Activated naive CD8-positive, alpha-beta T cell treated with anti-CD3 and anti-CD28 coated beads, Interleukin-2, amount 50 U/mL, for 16 hours (primary cell): ENCODE measurements at places on chromosomes 4 and X.

DNA sequence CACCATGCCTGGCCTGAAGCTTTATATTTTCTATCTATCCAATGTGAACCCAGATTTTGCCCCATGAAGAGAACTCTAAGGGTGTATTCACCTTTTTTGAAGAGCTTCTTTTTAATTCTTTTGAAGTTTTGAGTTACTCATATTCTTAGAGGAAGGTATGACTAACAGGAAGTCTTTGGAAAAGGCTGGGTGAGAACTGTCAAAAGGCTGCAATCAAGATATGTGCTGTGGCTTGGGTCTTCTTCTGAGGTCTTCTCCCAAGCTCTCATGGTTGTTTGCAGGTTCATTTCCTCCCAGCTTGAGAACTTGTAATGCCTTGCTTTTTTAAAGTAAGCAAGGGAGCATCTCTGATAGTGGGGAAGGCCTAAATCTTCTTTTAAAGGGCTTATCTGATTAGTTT is 3.1 kb upstream of the C4orf17 start:
- DNase-seq: no peak

DNA sequence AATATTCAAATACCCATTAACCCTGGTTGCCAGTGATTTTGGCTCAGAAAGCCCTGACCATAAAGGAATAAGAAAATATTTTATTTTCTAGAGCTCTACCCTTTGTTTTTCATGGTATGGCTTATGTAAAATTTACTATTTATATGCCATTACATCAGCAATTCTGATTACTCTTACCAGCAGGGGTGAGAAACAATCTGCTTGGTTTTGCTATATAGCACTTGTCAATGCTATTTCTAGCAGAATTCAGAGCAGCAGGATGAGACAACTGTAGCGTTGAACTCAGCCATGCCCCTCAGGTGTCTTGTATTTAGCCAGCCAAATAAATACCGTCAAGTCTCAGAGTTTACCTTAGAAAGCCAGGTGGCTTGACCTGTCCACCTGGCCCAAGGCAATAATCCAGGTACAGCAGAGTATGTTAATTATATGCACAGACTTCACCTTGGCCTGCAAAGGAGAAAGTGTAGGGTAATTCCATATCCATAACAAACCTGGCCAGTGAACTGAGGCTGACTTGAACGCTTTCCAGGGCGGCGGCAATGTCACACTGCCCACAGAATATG is 1303.5 kb downstream of the RAPGEF2 start:
- DNase-seq: no peak

- no peak for DNase-seq
Observed at GRCh38 chrX:70421618-70422017, 1.5 kb upstream of the GDPD2 start.

DNA sequence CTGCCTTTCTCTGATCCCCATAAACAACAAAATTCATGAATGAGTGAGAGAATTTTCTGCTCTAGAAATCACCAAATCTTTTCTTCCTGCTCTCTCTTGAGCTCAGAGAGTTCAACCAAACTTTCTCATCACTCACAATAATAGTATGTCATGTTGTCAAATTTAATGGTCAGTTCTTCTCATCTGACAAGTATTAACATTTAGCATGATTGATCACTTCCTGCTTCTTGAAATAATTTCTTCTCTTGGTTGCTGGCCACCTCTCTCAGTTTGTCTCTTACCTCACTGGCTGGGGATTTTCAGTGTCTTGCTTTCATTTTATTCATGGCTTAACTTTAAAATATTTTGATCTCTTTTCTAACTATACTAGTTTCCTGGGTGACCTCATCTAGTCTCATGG is 25.5 kb upstream of the FGF5 start:
- no peak for DNase-seq

DNA sequence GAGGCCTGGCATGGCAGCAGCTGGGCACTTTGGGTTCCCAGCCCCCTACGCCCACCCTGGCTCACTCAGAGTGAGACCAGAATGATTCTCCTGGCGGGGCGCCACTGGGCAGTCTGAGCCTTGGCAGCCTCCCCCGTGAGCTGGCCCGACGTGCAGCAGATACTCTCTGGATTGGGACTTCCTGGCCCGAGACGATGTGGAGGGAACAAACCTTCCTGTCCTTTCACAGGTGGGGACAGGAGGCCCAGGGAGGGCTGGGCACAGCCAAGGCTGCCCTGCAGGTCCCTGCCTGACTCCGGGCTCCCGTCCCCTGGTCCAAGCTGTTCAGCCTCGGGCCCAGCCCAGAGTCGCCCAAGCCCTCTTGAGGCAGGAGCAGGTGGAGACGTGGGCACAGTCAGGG is 17.9 kb upstream of the ADD1 start:
- no peak for DNase-seq

- no peak for DNase-seq
Observed at GRCh38 chrX:103776546-103776945, at the start of gene PLP1. Gene PLP1 (plus strand): TSS chrX:103776840. CDS start chrX:103776996, 156 bp downstream.

DNA sequence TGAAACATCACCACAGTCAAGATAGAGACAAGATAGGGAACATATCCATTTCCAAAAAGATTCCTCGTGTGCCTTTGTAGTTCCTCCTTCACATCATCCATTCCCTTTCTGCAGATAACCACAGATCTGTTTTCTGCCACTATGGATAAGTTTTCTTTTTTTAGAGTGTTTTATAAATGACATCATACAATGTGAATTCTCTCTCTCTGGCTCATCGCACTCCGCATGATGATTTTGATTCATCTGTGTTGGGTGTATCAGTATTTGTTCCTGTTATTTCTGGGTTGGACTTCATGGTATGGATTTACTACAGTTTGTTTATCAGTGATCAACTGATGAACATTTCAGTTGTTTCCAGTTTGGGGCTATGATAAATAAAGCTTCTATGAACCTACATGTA is 23.2 kb upstream of the ANXA3 start:
- DNase-seq: no peak

GRCh38 chrX:103398421-103398864 is 22.1 kb downstream of the BEX3 start:
- no peak for DNase-seq

DNA sequence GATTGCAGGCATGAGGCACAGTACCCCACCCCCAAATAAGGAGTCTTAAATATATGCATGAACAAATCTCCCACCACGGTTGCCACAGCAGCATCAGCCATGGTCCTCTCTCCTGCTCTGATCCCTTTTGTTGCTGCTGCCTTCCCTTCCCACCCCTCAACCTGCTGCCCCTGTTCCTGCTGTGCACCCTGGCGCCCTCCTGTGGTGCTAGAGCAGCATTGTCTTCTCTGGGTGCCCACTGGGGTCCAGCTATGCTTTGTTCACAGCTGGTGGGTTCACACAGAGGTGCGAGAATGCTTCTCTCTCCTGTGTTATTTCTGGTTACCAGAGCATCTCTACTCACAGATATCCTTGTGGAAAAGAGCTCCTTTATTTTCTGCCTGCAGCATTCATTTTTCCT is 116.2 kb downstream of the GATB start:
- DNase-seq: no peak

DNA sequence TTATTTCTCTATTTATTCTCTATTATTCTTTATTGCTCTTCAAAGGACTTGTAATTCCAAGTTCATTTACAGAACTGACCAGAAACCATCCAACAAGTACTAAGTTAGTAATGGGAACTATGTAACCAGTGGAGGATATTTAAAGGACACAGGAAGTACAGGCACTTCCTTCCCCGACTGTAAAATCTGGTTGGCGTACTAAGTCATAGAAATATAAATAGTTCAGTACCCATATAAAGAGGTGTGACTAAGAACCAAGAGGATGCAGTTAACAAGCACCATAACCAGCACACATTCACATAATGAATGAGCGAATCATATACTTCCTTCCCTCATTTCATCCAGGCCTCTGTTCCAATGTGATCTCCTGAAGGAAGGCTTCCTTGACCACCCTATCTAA is 3.6 kb upstream of the EIF4E start:
- no peak for DNase-seq

- no peak for DNase-seq
Observed at GRCh38 chr4:90982813-90983212, 855.6 kb downstream of the CCSER1 start.

- no peak for DNase-seq
Observed at GRCh38 chr4:13349096-13349495, 135.0 kb downstream of the RAB28 start.

- no peak for DNase-seq
Observed at GRCh38 chrX:116232833-116233232, 62.3 kb downstream of the AGTR2 start.

DNA sequence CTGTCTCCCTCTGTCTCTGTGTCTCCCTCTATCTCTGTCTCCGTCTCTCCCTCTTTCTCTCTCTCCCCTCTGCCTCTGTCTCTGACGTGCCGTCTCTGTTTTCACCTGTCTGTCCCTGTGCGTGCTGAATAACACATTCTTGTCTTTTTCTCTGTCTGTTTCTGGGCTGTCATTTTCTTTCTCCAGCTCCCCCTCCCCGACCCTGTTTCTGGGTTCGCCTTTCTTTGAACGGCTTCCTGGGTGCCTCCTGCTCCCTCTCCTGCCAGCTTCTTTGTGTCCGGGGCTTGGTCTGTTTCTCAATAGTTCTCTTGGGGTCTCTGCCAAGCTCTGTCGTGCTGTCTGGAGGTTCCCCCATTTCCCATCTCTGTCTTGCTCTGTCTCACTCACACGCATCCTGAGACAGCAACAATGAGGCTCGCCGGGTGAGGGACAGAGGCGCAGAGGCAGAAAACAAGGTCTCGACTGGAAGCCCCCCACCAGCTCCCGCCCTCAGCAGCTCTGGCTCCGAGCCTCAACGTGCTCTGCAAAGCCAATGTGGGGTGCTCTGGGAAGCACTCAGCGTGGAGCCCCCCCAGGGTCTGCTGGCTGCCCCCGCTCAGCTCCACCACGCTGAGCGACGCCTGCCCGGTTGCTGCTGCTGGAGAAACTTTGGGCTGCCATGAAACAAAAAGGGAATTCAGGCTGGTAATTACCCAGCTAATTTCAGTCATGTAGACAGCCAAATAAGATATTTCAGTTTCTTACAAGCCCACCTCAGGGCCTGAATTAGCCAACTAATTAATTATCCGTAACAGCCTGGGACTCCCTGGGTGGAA is 3.4 kb downstream of the CPLX1 start:
- DNase-seq: no peak
